NCI-H187 (cell line): ENCODE measurements at places on chromosomes 5 and 9.

DNA sequence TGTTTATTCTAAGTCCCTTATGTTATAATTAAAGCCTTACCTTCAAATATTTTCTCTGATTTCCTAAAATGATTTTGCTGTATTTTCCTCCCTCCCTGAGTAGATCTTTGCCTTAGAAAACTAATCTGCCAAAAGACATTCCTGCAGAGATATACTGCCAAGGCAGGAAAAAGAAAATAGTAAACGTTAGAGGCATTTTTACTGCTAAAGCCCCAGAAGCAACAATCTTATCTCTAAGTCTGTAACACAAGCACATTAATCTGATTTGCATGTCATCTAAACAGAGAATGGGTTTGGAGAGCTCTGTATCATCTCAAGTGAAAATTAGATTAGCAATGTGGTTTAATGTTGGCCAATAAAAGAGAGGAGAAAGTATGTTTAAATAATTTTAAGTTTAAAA, 847.7 kb downstream of the MAT2B start:
- no peak for DNase-seq

GRCh38 chr5:135386886-135387628, 12.0 kb downstream of the MACROH2A1 start:
- DNase-seq: no peak

GRCh38 chr5:58675341-58675740, 92.5 kb downstream of the RAB3C start:
- no peak for DNase-seq

DNA sequence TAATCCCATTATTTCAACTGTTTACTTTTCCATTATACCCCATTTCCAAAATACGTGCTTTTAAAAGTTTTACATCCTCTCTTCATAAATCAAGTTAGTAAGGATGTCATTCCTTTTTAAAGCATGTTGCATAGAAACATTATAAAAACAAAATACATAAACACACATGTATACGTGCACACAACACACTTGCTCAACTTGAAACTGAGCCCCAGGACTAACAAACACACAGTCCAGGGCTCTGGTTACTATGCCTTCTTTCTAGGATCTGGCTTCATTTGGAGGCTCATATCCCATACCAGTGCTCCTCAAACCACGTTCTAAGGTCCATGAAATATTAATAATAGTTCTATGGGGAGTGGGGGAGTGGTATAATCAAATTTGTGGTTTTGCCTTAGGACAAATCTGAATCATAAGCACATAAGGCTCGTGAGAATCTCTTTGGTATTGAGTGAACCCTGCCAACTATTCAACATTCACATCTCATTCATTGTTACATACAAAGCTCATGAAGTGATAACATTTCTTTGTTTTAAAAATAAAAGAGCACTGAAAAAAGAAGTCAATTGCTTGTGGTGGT, 55.2 kb downstream of the NFIB start:
- no peak for DNase-seq

GRCh38 chr9:126704157-126704891, 90.6 kb downstream of the LMX1B start:
- DNase-seq: no peak

DNA sequence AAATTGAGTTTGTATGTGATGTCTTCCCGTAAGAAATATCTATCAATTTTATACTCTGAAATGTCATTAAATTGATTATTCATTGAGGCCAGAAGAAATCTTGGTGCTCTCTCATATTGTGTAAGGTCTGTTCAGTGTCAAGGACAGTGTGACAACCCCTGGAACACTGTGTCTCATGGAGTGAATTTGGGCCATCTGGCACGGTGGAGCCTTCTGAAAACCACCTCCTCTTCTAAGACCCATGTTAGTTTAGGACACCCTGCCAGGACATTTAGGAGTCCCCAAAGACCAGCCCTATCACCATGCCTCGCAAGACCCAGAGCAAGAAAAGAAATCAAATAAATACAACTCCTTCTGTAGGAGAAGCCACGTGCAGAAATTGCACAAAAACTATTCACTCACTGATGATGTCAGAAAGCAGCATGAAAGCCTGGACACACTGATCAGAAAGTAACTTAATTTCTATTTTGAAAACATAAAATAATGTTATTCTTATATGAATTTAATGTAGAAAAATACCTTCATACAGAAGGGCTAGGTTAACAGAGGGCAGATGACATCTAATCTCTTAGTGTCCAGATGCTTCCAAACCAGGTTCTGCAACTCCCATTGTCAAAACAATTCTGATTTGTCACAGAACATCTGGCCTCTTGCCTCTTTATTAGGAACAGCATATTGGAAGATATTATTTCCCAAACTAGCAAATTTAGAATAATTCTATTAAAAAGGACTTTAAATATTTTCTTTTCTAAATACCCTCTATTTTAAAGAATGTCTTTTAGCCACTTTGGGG, 298.8 kb downstream of the NR2F1-AS1 start:
- DNase-seq: no peak

DNA sequence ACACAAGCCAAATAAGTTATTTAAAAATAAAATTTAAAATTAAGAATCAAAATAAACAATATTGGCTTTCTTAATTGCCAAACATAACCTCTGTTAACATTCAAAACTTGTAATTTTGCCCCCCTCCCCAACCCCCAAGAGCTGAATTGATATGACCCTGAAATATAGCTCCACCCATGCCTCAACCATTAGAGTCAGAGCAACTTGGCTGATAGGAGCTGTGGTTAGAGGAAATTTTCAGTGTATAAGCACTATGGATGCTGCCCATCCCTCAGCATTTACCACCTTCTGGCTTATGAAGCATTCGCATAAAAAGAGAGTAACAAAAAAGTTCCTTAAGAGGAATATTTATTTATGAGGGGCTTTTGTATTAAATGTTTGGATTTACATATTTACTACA, 6.1 kb downstream of the POC5 start:
- DNase-seq: no peak

DNA sequence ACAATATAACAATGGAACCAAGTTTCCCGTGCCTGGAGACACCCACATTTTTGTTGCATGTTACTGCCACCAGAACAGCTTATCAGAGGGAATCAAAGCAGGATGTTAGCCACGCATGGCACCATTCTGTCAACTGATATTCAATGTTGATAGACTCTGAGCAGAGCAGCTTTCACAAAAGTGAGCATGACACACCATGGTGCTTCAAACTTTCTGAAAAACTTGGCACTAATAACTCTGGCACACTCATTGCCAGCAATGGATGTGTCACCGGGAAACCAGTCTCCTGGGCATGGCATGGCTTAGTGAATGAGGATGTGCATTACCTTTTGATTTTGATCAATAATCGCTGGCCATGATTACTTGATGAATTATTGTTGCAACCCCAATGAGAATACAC, 19.7 kb downstream of the NIPSNAP3B start:
- no peak for DNase-seq

GRCh38 chr5:138789771-138790242, 36.6 kb downstream of the CTNNA1 start:
- DNase-seq: no peak

- DNase-seq: no peak
Measured at GRCh38 chr9:95857124-95857523, 18.4 kb upstream of the ERCC6L2 start.

DNA sequence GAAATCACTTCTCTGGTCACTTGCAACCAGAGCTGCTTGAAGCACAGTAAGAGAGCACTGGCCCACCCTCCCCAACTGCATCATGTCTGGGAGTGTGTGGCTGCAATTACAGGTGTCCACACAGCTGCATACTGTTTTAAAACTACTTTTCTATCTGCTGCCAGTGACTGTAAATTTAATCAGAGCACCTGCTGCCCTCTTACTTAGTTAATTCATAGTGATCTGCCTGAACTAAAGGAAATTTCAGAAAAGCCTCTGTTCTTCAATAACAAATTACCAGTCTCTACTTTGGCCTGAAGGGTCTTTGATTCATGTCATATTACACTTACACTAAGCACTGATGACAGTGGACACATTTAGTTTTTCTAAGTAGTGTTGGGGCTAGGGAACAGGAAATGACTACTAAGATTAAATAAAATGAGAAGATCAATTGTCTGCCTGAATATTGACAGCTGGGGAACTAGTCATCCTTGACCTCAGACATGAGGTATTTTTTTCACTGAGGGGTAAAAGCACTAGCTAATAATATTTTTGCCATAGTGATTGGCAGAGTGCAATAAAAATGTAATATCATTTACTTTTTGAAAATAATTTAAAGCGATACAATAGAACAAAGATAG, 788.9 kb upstream of the GRAMD2B start:
- DNase-seq: no peak

DNA sequence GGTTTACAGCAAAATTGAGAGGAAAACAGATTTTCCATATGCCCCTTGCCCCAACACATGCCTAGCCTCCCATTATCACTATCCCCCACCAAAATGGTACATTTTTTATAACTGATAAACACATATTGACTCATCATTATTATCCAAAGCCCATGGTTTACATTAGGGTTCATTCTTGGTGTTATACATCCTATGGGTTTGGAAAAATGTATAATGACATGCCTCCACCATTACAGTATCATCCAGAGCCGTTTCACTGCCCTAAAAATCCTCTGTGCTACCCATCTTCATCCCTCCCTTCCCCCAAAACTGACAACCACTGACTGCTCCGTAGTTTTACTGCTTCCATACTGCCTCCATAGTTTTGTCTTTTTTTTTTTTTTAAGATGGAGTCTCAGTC, 111.1 kb downstream of the ACTL7B start:
- no peak for DNase-seq

GRCh38 chr5:118439831-118440230, 548.5 kb downstream of the DTWD2 start:
- no peak for DNase-seq
